Thymus (tissue), 14 donors: ENCODE measurements at places on chromosomes 13 and 19. TPM values are rescaled to one million over a fixed set of nuclear protein-coding genes. Genes with fewer than 3 reads are reported as not detected.

DNA sequence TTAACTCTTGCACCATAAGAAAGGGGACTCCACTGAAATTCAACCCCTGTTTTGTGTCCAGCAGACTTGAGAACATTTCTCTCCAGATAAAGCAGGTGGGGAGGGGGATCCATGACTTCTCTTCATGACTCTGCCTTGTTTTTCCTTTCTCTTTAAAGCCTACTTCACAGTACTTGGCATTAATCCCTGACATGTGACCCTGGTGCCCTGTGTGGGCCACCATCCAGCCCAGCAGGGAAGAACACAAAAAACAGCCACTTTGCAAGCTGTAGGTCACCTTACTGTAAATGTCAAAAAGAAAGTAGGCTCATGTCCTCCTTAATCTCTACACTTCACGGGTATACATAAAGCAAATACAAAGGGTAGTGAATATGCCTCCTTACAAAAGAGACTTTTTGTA lies 30.3 kb upstream of the TPP2 start:
- DNase-seq, result no peak

DNA sequence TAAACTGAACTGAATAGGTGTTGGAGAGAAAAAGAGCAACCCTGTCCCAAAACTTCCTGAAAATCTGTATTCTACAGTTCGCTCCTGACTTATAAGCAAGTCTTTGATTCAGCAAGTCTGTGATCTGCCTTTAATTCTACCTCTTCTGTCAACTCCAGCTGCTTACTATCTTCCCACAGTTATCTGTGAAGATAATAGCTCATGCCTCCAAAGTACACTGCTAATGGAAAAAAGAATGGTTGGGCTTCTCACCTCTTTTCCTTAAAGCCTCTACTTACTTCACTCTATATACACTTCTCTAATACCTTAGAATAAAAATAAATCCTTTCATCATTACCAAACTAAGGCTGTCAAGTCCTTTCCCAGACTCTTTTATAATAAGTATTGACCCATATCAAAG lies 391.5 kb upstream of the MIR17HG start:
- DNase-seq, result no peak

- DNase-seq, result no peak
Measured at GRCh38 chr13:92164822-92165221, 766.4 kb downstream of the GPC5 start.

Gene CNN1
- 0.47 TPM for total RNA-seq

GRCh38 chr19:5003781-5004180 lies 34.9 kb downstream of the KDM4B start:
- no peak for DNase-seq

- no peak for DNase-seq
Measured at GRCh38 chr13:97566907-97567306, 132.9 kb downstream of the RAP2A start.
